ENCODE measurements at places on chromosomes 6 and 20.

DNA sequence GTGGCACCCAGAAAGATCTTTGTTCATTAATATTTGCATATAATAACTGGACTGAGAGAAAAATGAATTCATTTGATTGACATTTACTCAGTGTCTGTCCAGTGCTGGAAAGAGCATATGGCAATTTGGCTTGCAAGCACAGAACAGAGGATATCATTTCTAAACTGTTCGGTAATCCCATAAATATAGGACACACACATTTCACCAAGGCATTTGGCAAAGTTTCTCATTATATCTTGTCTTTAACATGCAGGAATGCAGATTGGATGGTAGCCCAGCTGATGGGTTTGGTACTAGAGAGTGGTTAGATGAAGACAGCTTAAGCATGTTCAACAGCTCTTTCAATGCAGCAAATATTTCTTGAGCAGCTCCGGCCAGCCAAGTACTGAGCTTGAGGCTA is 259.2 kb downstream of the PRKN start:
- DNase-seq: no peak

- DNase-seq: no peak
These were observed 13.3 kb downstream of the FHL5 start for GRCh38 chr6:96576221-96576620.

DNA sequence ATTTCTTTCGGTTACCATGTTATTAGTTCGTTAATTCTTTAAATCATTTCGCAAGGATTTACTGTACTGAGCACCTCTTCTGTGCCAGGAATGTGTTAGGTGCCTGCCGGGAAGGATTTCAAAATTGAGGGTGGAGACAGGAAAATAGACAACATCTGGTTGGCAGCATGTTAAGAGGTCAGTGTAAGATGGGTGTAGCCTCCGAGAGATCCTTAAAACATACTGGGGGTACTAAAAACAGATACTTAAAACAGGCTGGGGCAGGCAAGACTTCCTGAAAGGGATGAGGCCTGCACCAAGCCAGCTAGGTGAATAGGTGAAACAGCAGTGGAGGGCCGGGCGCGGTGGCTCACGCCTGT is 178.0 kb upstream of the SGK1 start:
- no peak for DNase-seq

- no peak for DNase-seq
These were observed 35.2 kb downstream of the NTSR1 start for GRCh38 chr20:62743777-62744317.

DNA sequence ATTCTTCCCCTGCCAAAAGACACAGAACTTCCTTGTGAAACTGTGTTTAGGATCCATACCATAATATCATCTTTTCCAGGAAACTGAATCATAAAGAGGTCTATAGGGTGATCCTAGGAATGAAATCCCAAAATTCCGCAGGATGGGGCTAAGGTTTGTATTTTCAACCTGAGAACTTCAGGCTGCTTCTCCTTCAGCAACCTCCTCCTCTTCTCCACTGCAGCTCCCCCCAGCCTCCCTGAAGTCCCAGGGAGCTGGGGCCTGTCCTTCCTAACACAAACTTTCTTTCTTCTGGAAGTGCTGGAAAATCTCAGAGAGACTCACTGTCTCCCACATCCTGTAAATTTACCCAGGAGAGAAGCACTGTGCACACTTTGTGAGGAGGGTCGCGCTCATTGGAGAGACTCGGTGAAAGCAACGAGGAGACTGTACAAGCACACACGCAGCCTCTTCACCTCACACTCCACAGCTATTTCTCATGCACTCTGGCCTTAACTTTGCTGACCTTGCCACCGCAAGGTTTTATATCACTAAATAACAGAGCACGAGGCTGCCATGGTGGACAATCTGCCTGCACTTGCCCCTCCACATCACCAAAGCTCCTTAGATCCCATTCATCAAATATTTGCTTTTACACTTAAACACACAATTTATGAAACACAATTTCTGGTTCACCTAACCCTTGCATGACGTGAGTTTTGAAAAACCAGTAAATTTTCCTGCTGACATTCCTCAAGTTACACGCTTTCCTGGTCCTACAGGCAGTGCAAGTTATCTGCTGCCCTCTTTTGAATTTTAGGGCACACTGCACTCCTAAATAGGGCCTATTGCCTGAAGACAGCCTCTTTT is 14.3 kb downstream of the ID4 start:
- DNase-seq: no peak
